ENCODE measurements at places on chromosomes 2 and 18.
A peak's percentile ranks its signal among the peaks of the same experiment; 100 is the strongest.

- DNase-seq = no peak
Measured at GRCh38 chr2:122851161-122851560, 1095.7 kb downstream of the TSN start.

DNA sequence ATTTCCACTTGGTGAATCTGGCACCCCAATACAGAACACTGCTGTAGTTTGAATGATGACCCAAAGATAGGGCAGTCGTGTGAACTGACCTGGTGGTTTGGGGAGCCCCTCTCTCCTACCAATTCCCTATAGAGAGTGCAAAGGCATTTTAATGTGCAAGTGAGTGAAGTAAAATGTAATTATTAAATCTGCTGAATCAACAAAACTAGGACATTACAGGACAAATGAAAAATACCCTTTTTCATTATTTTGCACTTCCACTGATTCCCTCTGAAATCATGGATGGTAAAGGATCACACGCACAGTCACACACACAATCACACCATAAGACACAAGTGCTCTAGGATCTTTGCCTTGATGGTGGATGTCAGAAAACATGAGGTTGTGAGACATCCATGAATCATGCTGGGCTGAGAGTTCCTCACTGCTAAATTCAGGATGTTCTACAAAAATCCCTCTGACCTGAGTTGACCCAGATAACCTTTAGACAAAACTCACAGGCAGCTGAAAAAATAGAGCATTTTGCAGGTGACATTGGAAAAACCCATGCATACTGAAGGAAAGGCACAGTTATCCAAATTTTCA is 197.4 kb downstream of the FBXO15 start:
- DNase-seq = no peak

GRCh38 chr2:200609028-200609614 is 23.3 kb downstream of the AOX1 start:
- DNase-seq = no peak

DNA sequence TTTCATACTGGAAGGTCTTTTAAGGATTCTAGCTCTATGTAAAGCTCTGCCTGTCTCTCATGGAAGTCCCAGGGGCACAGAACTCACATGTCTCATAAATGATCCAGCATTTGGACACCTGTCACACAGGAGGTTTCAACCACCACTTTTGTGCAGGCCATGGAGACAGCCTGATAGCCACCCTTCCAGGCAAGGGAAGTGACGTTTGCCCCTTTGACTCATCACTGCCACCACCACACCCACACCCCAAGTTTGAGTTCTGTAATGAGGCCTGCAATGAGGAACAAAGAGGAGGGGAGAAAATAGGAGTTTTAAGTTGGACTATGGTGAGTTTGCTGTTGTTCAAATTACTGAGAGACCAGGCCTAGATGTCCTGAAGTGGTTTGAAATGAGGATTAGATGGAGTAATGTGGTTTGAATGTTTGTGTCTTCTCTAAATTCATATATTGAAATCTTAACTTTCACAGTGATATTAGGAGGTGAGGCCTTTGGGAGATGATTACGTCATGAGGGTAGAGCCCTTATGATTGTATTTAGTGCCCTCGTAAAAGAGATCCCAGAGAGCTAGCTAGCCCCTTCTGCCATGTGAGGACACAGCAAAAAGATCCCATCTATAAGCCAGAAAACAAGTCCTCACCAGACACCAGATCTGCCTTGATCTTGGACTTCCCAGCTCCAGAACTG is 175.3 kb upstream of the EPHA4 start:
- no peak for DNase-seq

DNA sequence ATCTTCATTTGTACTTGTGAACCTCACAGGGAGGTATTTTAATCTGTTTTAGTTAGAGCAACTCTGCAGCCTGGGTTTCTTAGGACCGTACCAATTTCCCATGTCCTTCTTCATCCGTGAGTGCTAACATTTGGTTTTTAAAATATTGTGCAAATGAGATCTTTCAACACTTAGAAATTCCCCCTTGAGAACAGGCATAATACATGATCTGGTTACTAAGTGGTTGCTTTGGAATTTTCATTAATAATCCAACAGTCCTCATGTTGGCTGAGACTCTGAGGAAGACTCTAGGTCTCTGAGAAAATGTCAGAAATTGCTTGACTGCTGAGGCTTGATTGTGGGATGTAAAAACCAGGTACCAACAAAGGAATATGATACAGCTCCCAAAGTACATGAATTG is 125.6 kb upstream of the CDCA7 start:
- DNase-seq = no peak

DNA sequence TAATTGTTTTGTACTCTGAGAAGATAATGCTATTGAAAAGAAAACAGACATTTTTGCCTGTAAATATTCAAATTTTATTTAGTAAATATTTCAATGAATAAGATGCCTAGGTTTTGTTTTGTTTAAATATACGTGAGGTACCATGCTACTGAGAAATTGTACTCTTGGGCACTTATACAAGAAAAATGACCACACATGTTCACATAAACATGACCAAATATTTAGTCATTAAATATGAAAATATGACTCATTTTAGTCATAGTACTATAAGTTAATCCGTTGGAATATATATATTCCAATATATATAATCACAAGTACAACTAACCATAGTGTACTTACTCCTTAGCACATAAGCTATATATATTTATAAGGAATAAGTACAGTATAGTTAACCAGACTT is 56.7 kb upstream of the ZNF804A start:
- no peak for DNase-seq

DNA sequence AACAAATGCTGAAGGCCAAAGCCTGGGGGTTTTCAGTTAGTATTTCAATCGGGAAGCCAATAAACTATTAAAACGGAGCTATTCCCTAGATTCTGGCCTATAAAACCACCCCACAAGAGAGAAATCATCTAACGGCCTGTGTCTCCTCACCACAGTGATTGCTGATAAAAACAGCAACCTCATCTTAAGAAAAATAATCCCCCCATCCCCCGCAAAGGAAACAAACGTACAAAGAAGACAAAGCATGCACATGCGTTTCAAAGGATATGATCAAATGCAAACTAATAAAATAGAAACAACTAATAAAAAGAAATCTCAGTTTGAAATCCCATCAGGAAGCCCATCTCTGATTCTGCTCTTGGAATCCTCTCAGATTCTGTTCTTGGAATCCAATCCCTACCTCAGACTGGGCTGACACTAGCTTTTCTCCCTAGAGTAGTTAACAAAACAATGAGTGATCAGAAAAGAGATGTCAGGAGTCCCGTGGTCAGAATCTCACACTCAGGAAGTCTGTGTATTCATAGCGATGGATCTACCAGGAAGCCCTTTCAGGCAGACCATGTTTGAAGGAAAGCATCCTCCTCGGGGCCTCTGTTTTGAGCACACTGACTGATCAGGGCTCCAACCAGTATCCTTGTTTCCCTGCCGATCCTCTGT is 150.7 kb downstream of the THADA start:
- no peak for DNase-seq

GRCh38 chr2:173989160-173989883 is 24.1 kb upstream of the SP3 start:
- DNase-seq = no peak

GRCh38 chr18:53219853-53220252 is 879.9 kb downstream of the DCC start:
- DNase-seq = no peak

DNA sequence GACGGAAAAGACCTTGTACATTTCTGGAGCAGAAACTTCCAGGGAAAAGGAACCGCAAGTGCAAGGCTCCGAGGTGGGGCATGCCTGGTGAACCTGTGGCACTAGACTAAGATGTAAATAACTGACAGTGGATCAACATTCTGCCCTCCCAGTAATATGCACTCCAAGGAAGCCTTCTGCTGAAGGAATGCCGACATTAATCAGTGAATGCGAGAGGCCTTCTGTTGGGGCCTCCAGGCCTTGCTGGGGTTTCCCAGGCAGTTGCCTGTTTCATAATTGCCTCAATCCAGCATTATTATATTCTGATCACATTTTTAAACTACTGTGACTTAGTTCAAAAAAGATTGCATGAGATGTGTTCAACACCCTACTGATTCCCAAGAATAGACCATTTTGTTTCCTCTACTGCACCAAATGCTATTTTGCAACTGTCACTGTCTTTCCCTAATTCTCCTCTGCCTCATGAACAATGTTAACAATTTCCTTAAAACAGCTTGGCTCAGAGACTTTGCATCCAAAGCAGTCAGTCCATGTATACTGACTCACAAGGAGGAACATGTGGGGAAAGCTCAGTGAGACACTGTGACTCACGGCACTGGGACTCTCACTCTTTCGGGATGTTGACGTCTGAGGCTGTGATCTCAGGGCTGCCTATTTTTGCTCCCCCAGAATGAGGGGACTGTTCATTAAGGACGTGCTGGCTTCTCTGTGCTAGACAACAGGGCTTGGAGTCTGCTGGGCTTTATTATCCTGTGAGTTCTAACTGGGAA is 10.5 kb upstream of the DSG2 start:
- no peak for DNase-seq

DNA sequence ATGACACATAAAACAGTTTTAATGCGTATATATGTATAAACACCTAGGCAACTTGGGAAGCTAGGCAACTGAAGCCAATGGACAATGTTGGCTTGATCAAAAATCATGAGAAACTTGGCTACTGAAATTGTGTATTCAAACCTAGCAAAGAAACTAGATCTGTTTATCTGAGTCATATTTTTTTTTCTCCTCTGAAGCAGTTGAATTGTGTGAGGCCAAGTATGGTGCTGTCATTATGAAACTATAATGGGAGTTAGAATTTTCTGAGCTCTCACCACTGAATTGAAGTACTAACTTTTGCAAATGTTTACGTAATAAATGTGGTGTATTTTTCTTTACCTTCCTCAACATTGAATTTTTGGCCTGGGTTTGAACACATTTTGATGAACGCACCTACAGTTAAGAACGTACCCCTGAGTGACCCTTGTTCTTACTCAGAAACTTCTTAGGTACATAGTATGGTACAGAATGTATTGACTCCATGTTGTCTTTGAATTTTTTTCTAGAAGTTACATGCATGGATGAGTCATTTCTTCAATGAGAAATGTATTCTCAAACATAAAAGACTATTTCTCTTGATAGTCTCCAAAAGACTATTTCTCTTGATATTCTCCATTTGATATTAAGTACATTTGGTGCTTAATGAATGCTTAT is 23.8 kb downstream of the CD28 start:
- no peak for DNase-seq

- peak; percentile 82 for DNase-seq
Measured at GRCh38 chr2:25453199-25453905, 111.6 kb upstream of the DNMT3A start.

DNA sequence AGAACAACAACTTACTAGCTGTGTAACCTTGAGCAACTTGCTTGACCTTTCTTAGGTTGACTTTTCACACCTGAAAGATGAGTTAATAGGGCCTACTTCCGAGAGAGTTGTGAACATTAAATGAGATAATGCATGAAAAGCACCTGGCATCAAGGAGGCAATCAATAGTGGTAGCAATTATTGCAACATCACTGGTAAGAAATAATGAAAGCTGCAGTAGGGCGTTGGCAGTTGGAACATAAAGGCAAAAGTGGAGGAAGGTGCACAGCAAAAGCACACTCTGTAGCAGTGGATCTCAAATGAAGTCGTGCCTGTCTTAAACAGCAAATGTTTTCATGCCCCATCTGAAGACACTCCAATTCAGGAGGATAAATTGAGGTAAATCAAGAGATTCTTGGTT is 178.9 kb upstream of the VRK2 start:
- no peak for DNase-seq

DNA sequence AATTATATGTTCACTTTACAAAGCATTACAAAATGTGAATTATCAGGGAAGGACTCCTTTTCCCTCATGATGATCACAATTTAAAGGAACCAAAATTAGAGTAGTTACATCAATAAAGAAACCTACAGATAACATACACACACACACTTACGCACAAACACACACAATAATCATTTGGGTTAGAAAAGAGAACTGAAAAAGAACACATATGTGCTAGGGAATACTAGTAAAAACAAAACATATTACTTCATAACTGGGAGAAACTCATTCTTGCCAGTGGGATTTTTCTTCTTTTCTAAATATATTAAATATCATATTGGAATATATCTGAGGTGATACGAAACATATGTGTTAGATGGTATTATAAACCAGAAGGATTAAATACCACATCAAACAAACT is 42.3 kb downstream of the FIGN start:
- no peak for DNase-seq

DNA sequence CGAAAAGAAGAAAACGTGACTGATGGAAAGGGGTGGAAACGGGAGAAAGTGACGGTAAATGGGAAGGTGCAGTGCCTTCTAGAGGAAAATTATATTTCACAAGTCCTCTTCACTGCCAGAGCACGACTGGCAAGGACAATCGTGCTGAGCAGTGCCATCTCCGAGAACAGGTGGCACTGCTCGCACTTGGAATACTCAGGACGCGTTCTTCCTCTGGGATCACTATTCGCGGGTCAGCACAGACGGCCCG is 364 bp downstream of the STAT1 start:
- no peak for DNase-seq

GRCh38 chr2:106183101-106183696 is 10.9 kb downstream of the UXS1 start:
- DNase-seq = no peak

DNA sequence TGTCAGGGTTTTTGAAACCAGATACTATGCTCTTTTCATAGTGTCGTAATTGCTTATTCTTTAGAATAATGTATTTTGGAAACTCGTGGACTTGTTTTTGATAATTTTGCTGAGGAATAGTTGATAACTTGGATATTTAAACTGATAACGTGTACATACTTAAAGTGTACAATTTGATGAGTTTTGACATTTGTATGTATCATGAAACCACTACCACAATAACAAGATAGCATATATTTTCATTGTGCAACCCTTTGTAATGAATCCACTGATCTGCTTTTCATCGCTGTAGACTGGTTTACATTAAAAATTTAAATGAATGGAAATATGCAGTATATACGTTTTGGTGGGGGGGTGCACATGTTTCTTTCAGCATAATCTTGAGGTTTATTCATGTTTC is 45.8 kb downstream of the AGFG1 start:
- DNase-seq = no peak

- no peak for DNase-seq
Measured at GRCh38 chr2:47056868-47057686, 98.0 kb downstream of the STPG4 start.
